Natural killer cell treated with Interleukin-12 subunit alpha and Interleukin-12 subunit beta and Interleukin-15 and Interleukin-18, amount 100 ng/mL, for 72 hours (primary cell): ENCODE measurements at places on chromosomes 6 and 20. TPM values are rescaled to one million over a fixed set of nuclear protein-coding genes. Genes with fewer than 3 reads are reported as not detected.

Gene LIN28B
- not detected for total RNA-seq

DNA sequence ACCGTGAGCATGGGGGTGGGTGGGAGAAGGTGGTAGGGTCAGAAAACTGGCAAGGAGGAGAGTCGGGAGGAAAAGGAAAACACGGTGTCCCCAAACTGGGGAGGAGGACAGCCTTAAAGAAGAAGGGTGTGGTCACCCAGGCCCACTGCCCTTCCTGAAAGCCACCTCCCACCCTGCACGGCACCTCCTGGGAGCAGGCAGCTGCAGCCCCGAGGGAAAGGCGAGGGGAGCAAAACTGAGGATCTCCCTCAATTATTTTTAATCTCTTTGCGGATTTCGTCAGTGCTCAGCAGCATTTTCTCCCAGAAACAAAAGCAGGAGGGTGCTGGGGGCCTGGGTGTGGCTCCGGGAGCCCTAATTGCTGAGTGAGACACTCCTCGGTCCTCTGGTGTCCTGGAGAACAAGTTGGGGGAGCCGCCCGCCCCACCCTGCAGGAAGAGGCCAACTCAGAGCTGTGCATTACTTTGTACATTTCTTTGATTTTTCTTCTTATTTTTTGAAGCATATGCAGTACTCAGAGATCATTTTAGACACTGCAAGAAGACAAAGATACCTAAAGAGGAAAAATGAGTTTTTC lies 56.4 kb downstream of the RIOK1 start:
- no peaks in the 10 kb centered on the region for H3K36me3 ChIP-seq
- H3K27ac ChIP-seq, result no peak overlapping the region
- no peaks in the 10 kb centered on the region for H3K4me1 ChIP-seq

GRCh38 chr6:46808806-46809205 lies 15.6 kb downstream of the MEP1A start:
- no peak overlapping the region for H3K27ac ChIP-seq
- H3K4me1 ChIP-seq, result no peaks in the 10 kb centered on the region
- no peak overlapping the region for H3K4me3 ChIP-seq
- DNase-seq, result no peak
- H3K36me3 ChIP-seq, result no peaks in the 10 kb centered on the region

Gene SLC17A2
- total RNA-seq, result not detected

Gene RNF144B
- total RNA-seq, result 2.0 TPM

Gene C6orf58
- total RNA-seq, result not detected

DNA sequence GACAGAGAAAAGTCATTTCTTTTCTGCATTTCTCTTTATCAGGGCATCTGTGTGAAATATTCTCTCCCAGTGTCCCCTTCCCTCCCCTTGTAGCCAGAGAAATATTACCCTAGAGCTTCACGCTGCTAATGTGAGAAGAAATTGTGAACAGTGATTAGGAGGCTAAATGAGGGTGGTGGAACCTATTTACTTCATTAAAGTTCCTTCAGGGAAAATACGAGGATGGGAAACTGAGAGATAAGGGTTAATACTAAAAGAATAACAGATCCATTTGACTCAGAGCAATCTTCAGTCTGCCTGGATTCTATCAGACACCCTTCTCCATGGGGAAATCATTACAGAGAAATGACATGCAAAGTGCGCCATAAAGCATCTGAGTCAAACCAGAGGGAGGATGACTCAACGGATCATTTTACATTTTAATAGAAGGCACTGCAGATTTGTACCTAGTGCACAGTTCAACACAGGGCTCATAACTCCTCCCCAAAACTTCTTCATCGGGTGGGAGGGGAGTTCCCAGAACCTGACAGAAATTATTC lies 131.3 kb downstream of the GJA10 start:
- no peak for DNase-seq
- H3K27ac ChIP-seq, result peak overlapping the region; percentile 58
- H3K4me1 ChIP-seq, result peaks cover 35% of the 10 kb centered on the region
- no peaks in the 10 kb centered on the region for H3K36me3 ChIP-seq

Gene ZFP64
- total RNA-seq, result 9.2 TPM

Gene TREML2
- 8.1 TPM for total RNA-seq

DNA sequence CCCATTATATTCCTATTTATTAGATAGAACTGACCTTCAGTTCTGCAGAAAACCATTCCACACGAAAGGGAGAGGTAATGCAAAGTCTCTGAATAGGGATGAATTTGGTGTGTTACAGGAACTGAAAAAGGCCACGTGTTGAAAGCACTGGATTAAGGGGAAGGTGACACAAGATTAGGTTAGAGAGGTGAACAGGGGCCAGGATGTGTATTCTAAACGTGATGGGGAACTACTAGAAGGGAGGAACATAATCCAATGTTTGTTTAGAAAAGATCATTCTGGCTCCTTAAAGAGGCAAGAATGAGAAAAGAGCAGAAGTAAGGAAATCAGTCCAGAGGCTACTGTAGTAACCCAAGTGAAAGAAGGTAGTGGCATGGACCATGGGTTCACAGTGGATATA lies 6.3 kb upstream of the ZKSCAN8 start:
- H3K27ac ChIP-seq, result peak overlapping the region; percentile 97
- peaks cover 39% of the 10 kb centered on the region for H3K4me1 ChIP-seq
- peak overlapping the region; percentile 97 for H3K4me3 ChIP-seq
- H3K36me3 ChIP-seq, result peaks cover 14% of the 10 kb centered on the region

Gene C6orf52
- 2.4 TPM for total RNA-seq

DNA sequence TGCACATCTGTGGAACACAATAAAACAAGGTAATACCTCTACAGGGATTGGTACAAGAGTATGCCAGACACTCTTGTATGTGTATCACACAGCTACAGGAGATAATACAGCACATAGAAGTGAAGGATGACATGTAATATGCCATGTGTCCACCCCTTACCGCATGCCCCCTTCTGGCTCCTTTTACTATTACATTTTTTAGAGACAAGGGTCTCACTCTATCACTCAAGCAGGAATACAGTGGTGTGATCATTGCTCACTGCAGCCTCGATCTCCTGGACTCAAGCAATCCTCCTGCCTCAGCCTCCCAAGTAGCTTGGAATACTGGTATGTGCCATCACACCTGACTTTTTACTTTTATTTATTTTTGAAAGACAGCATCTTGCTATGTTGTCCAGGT lies 4.2 kb upstream of the NCR3 start:
- no peak for DNase-seq
- no peaks in the 10 kb centered on the region for H3K36me3 ChIP-seq
- peaks cover 29% of the 10 kb centered on the region for H3K4me1 ChIP-seq
- H3K4me3 ChIP-seq, result peak overlapping the region; percentile 45

- peaks cover 5% of the 10 kb centered on the region for H3K4me1 ChIP-seq
- H3K27ac ChIP-seq, result peak overlapping the region; percentile 61
- no peaks in the 10 kb centered on the region for H3K27me3 ChIP-seq
- no peaks in the 10 kb centered on the region for H3K36me3 ChIP-seq
These were observed 19.6 kb upstream of the CCR6 start for GRCh38 chr6:167103041-167103891.

DNA sequence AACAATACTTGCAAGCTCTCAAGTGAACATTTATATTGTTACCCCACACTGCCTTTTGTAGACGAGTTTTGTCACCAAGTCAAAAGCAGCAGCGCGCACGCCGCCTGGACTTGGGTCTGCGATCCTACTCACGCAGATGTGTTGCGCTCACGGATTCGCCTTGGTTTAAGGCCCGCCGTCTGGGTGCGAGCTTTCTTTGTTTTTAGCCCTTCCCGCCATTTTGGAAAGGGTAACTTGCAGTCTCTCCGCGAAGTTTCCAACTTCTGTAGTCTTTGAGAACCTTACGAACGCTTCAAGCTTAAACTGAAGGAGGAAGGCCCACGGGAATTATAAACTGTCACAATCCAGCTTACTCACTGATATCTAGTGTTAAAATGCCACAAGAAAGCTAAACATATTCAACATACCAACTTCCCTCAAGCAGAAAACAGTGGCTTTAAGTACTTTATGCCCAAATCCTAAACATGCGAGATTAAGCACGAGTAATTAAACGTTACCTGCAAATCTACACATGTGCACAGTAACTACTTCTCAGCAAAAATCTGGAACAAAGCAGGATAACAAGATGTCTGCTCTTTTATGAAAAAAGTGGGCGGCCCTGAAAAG lies 80.4 kb upstream of the BTN3A2 start:
- DNase-seq, result peak; percentile 62
- H3K27ac ChIP-seq, result peak overlapping the region; percentile 100
- H3K4me1 ChIP-seq, result peaks cover 37% of the 10 kb centered on the region
- peak overlapping the region; percentile 87 for H3K4me3 ChIP-seq
- peaks cover 7% of the 10 kb centered on the region for H3K27me3 ChIP-seq

Gene HUS1B
- 7.8 TPM for total RNA-seq

- peaks cover 8% of the 10 kb centered on the region for H3K36me3 ChIP-seq
- no peak overlapping the region for H3K4me3 ChIP-seq
- no peak overlapping the region for H3K27ac ChIP-seq
- peaks cover 38% of the 10 kb centered on the region for H3K27me3 ChIP-seq
These were observed 85.1 kb downstream of the EYA2 start for GRCh38 chr20:46979603-46980241.
